ENCODE measurements at places on chromosomes 3 and 15. TPM values are rescaled to one million over a fixed set of nuclear protein-coding genes. Genes with fewer than 3 reads are reported as not detected.

HYKK gene
- total RNA-seq: 11.1 TPM

PSTPIP1 gene
- total RNA-seq: 3.4 TPM

STAG1 gene
- 121 TPM for total RNA-seq

CFAP20DC gene
- 9.5 TPM for total RNA-seq

NANOGP8 gene
- not detected for total RNA-seq

IGF1R gene
- 201 TPM for total RNA-seq

GXYLT2 gene
- total RNA-seq: 33.9 TPM

EAF2 gene
- 16.3 TPM for total RNA-seq

FOXB1 gene
- not detected for total RNA-seq

SNX22 gene
- total RNA-seq: 1.1 TPM

METTL6 gene
- total RNA-seq: 33.8 TPM

RASL12 gene
- 18.6 TPM for total RNA-seq

Data from camera-type eye (tissue), 1 donor.